ENCODE measurements at places on chromosomes 12 and 14.
A peak's percentile ranks its signal among the peaks of the same experiment; 100 is the strongest.

DNA sequence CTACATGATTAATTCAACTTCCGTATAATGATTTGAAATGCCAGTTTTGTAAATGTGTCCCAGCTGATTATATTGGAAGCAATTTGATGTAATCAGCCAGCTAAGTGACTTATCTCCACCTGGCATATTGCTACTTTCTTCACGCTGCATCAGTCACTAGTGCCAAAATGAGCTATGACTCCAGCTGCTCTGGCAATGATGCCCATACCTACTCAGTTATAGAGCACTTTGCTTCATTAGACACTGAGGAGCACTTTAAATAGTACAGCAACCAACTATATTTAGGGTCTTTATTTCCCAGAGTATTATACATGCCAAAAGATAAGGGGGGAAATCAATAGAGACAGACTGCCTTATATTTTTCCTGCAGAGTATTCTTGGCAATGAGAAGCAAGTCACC lies 67.9 kb upstream of the LIN7A start:
- no peak for DNase-seq

DNA sequence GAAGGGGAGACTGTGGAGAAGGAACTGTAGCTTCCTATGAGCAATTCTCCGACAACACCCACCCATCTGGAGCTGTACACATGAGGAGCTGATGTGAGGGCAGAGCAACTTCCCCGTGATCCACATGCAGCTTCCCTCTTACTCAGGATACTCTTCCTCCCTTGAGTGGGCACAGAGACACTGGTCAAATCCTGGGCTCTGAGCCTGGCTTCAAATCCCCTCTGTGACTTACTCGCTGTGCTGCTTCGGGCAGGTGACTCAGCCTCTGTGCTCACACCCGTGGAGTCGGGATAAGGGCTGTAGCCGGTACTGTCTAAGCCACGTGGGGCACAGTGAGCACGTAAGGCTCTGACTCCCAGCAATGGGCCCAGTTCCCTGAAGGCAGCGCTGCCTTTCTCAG lies 31.1 kb downstream of the ZFYVE21 start:
- no peak for DNase-seq

GRCh38 chr12:26822026-26822425 lies 11.0 kb downstream of the ITPR2 start:
- DNase-seq: no peak

DNA sequence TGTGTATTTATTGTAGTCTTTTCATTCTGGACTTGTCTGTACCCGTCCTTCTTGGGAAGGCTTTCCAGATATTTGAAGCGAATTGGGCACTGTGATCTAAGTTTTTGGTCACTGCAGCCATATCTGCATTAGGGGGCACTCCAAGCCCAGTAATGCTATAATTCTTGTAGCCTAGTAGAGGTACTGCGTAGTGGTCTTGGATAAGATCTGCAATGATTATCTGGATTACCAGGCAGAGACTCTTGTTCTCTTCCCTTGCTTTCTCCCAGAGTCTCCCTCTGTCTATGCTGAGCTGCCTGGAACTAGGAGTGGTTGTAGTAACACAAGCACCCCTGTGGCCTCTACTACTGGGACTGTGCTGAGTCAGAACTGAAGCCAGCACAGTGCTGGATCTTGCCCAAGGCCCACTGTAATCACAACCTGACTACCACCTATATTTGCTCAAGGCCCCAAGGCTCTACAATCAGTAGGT lies 30.0 kb downstream of the SLC38A2 start:
- DNase-seq: no peak

DNA sequence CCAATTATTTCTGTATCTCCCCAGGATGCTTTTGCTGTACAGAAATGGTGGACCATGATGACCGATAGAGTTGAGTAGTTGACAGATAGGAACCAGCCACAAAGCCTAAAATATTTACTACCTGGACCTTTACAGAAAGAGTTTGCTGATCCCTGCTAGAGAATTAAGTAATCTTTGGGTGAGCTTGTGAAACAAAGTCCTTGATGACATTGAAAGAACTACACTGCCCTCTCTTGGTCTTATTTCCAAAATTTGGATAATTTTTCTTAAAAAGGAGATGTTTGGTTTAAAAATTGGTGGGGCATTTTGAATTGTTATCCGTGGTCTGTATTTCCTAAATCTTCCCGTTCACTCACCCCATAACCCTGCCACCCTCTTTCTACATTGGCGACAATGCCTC lies 13.7 kb upstream of the TCTN1 start:
- peak; percentile 11 for DNase-seq

DNA sequence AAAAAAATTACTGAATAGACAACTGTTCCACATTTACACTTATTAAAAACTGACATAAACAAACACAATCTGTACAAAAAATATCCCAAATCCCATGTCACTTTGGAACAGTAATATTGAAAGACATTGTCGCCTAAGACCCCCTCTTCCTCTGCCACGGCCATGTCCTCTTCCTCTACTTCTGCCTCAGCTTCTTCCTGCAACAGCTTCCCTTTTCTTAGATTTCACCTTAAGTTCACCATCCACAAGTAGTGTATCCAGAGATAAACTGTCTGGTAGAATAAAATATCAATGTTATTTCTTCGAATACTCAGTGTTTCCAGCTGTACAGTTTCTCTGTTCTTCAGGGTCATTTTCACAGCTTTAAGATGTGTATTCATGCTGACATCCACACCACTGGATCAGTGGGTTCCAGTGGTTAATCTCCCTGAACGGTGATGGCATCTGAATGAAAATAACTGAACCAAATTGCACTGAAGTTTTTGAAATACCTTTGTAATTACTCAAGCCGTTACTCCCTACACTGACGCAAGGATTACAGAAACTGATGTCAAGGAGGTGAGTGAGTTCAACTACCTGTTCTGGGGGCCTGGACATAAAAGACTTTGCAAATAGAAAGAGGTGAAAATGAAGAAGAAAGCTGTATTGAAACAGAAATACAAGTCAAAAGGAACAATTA lies 208.5 kb downstream of the C12orf50 start:
- no peak for DNase-seq

GRCh38 chr12:112466011-112466422 lies 47.3 kb downstream of the PTPN11 start:
- peak; percentile 14 for DNase-seq

GRCh38 chr12:65014504-65015271 lies 106.4 kb downstream of the WIF1 start:
- no peak for DNase-seq

DNA sequence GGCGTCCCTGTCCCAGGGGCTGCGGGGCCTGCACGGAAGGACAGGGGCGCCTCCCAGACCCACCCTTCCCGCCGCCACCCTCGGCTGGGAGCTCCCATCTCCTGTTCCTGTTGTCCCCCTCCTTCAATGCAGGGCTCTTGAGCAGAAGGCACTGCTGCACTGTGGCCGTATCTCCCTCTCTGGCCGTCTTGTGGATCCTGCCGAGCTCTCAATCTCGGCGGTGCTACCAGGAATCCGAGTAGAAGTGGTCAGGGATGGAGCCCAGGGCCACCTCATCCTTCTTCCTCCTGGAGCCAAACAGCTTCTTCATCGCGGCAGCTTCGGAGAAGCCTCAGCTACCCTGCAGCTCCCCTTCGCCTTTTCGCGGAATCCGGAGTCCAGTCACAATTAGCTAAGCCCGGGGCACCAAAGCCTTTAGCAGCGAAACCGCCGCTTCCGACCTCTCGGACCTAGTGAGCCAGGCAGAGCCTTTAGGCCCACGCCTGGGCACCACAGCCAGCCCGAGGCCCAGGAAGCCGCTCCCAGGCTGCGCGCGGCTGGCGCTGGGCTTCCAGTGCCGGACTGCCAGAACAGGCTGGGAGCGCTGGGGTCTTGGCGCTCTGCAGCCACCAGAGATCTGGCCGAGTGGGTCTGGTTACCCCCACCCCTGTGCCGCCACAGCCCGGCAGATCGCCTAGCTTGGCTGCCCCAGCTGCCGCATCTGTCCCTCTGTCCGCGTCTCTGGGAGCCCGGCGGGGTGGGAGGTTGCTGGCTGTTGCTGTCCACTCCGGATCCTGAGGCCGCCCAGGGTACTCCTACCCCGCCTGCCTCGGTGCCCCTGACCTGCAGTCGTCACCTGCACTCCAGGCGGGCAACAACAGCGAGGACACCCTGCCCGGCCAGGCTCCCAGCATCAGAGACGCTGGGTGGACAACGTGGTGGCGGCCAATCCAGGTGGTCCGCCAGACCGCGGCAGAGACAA lies 69.1 kb downstream of the ASCL4 start:
- DNase-seq: peak; percentile 69

- no peak for DNase-seq
Observed at GRCh38 chr14:55136885-55137786, 8.1 kb downstream of the LGALS3 start.

GRCh38 chr14:57212919-57213318 lies 55.8 kb downstream of the EXOC5 start:
- DNase-seq: no peak

DNA sequence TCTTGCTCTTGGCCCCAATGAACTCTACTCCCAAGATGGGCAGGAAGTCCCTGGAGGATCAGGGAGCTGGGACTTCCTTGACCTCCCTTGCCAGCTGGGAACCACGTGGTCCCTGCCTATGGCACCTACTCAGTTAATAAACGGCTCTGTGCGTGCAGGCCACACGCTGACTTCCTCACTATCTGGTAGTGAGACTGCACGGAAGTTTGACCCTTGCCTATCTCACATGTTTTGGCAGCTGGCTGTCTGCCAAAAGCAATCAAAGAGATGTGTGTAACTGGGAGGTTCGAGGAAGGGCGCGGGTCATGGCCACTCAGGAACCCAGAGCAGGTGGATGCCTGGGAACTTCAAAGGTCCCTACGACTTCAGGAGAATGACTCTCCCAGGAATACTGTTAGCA lies 57.9 kb downstream of the RFLNA start:
- DNase-seq: peak; percentile 26

DNA sequence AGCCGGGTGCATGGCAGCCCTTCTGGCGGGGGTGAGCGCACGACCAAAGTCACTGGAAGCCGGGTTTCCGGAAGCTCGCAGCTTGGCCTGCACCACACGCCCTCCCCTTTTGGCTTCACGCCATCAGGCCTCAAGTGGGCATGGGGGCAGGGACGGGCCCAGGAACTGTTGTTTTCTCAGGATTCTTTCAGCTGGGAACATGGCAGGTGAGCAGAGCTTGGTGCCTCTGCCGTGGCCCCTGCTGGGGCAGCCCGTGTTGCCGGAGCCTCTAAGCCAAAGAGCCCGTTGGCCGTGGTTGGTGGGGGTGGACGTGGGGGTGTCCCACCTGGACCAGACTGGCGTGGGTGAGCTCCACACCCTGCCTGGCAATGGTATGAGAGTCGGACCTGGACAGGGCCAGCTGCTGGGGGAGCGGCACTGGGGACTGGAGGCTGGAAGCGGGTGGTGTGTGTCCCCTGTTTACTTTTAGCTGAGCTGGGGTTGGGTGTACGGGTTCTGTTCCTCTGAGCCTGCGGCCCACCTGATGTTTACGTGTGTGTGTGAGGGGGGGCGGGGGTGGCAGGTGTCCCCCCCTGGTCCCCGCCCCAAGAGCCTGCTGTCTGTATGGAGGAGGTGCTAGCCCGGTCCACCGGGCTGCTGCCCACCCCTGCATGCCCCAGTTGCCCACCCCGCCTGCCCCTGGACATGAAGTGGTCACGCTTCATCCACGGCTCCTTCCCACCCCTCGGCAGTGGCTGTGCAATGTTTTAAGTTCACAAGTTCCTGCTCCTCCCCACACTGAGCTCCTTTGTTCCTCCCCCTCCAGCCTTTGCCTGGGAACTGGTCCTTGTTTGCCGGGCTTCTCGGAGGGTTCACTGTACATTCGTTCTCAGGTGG lies 28.7 kb upstream of the PLD4 start:
- peak; percentile 95 for DNase-seq

DNA sequence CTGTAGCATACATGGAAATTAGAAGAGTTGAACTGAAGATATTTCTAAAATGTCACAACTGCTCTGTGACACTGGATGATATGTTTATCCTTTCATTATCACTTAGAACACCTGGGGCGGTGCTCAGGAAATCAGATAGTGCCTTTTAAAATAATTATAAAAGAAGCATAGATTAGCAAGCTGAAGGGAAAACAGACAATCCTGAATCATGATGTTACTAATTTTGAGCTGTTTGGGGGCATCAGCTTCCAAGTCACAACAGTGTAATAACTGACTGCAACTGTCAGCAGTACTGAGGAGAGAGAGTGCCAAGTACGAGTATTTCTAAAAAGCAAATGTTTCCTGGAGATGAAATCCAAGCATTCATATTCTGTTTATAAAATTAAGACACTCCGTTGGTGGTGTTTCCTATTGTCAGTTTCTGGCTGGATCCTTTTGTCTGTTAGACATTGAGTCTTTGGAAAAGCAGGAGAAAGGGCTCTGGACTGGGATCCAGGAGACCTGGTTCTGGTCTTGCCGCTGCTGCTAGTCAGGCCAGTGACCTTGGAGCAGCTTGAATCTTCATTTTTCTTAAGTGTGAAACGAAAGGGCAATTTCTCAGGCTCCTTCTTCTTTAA lies 380.1 kb downstream of the EGLN3 start:
- no peak for DNase-seq

GRCh38 chr14:76776428-76777251 lies 15.4 kb downstream of the VASH1 start:
- DNase-seq: peak; percentile 24

GRCh38 chr12:121318121-121318520 lies 21.6 kb upstream of the CAMKK2 start:
- no peak for DNase-seq

DNA sequence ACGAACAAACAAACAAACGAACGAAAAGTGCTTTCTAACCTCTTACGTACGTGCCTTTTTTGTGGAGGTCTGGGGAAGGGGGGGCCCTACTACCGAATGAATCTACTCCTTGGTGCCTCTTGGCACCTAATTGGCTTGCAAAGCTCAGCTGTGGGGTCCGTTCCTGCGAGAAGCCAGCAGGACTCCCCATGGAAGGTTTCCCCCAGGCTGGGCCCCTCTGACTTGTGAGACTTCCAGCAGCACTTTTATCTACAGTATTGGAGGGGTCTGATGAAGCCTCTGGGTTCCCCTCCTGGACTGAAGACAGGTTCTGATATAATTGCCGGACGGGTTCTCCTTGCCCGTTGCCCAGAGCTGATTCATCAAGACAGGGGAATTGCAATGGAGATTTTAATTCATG lies 1.2 kb upstream of the TMEM106C start:
- no peak for DNase-seq

GRCh38 chr12:132710043-132710404 lies 618 bp upstream of the PGAM5 start:
- no peak for DNase-seq

Data from NCI-H1417 (cell line).